ENCODE measurements at places on chromosomes 2 and 18.

DNA sequence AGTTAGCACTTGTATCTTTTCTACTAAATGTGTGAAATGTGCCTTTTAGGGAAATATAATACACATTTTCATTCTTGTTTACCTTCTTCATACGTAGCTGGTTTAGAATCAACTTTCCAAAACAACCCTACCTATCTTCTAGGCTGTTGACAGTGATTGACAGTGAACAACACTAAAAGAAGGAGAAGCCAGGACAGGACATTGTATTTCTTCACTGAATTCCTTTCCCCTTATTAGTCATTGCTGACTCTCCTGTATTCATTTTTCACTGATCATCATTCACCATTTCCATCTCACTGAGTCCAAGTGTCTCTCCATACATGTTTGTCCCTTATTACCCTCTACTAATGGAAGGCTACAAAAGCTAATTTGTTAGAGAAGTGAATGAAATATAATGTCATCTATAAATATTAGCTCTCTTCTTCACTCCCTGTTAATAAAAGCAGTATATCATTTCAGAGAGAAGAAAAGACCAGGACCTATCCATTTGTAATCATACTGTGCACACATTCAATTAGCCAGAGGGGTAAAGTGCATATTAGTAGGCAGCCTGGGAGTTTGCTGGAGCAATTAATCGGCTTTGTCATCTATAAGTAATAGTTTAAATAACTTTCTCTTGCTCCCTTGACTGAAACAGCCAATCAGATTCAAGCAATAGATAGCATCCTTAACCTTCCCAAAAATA lies 192.5 kb upstream of the FOSL2 start:
- no peak for DNase-seq

- DNase-seq = no peak
Observed at GRCh38 chr2:134401081-134401497, 147.2 kb downstream of the MGAT5 start.

GRCh38 chr2:6392966-6393365 lies 472.7 kb downstream of the CMPK2 start:
- DNase-seq = no peak

- DNase-seq = no peak
Observed at GRCh38 chr2:215328066-215328465, 16.2 kb downstream of the ATIC start.
